M059J (cell line): ENCODE measurements at places on chromosomes 3 and 15.

GRCh38 chr15:74983725-74984231 is 11.6 kb upstream of the SCAMP5 start:
- DNase-seq, result peak; percentile 71

GRCh38 chr3:152403632-152404066 is 134.9 kb downstream of the MBNL1 start:
- peak; percentile 66 for DNase-seq

DNA sequence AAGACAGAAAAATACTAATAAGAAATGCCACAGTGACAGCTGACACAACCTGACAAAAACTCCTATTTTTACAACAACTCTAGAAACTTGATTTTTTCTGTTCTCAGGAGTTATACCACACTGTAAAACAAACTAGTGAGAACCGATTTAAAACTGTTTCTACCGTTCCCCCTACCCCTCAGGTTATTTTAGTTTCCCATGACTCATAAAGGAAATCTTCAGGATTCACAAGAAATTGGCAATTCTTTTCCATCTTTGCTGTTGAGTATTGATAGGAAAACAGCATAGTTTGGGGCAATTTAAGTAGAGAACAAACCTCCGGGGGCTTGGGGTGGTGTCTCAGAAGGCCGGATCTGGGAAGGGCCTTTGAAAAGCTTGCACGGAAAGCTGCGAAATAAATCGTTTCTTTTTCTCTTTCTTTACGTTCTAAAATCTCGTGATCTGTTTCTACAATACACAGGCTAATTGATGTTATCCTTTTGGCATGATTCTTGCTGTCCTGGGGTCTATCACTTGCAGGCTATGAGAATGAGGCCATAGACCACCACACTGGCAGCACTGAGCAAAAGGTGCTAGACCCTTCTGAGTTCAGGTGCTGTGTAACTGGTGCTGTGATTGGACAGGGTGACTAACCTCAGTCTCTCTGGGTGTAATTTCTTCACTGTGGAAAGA is 89.3 kb downstream of the LPP start:
- DNase-seq, result peak; percentile 73

- no peak for DNase-seq
Measured at GRCh38 chr3:196121066-196121465, 39.2 kb upstream of the TFRC start.

DNA sequence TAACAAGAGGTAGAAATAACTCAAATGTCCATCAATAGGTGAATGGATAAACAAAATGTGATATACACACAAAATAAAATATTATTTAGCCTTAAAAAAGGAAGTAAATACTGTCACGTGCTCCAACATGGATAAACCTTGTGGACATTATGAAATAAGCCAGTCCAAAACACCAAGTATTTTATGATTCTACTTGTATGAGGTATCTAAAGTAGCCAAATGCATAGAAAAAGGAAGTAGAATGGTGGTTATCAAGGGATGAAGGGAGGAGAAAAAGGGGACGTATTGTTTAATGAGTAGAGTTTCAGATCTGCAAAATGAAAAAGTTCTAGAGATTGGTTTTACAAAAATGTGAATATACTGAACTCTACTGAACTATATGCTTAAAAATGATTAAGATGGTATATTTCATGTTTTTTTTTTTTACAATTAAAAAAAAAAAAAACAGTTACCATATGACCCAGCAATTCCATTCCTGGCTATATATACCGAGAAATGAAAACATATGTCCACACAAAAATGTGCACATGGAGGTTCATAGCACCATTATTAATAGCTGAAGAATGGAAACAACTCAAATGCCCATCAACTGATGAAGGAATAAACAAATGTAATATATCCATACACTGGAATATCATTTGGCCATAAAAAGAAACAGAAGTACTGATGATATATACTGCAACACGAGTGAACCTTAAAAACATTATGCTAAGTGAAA is 29.1 kb upstream of the MAP6D1 start:
- DNase-seq, result no peak

DNA sequence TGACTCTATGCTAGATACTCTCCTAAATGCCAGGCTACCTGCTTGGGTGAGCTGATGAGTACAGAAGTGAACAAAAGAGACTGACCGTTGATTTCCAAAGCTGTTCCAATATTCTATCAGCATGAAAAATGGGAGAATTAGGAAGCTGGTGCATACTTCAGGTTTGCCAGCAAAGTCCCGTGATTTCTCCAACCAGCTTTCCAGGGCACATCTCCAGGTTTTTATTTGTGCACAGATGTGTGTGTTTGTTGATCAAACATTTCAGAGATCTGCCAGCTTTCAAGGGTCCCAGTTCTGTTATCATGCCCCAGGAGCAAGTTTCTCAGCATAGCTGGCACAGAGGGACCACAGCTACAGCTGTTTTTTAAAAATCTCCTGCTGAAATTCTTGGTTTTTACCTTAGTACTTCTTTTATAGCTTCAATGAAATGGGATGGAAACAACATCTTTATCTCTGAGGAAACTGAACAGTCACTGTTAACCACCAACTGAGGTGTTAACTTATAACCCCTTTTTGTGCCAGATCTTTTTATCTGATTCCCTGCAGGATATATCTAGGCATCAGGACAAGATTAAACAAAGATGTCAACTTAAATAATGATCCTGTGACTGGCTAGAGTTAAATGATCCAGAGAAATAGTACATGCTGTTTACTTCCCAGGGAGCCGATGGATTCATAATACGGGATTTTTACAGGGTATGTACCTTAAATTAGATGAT is 380.8 kb downstream of the GRM7 start:
- no peak for DNase-seq

GRCh38 chr3:120460181-120460790 is 9.5 kb upstream of the FSTL1 start:
- DNase-seq, result no peak

DNA sequence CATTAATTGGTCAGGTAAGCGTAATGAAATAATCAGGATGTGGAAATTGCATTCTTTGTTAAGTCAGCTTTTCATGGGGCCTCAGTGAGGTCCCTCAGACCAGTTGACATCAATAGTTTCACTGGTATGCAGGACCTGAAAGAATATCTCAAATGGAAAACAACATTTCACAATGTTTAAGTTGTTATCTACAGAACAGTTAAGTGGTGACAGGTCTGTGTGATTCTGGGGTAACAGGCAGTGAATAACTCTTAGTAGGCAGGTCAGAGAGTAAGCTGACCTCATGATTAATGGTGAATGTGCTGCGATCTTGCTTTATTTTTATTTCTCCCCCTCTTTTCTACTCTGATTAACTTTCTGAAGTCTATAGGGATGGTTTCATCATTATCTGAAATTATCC is 28.9 kb upstream of the ACP3 start:
- DNase-seq, result no peak

GRCh38 chr15:79440355-79440908 is 8.3 kb downstream of the MINAR1 start:
- no peak for DNase-seq

- no peak for DNase-seq
Measured at GRCh38 chr3:20669675-20670074, 483.7 kb upstream of the SGO1 start.

GRCh38 chr15:24745290-24745689 is 69.7 kb downstream of the NPAP1 start:
- no peak for DNase-seq

DNA sequence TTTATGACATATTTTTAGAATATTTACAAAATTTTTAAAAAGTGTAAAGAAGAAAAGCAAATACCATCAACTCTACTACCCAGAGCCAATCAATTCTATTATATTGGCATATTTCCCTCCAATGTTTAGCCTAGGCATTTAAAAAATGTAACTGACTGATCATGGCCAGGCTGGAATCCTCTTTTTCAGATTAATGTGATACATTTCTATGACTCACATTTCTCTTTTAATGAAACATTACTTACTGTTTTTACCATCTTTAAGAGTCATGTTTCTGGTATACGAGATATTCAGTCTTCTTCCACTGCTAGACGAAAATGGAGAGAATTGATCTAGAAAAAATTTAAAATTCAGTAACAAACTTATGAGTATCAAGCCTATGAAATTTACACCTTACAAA is 53.4 kb upstream of the DCUN1D1 start:
- DNase-seq, result no peak

GRCh38 chr15:78977091-78977571 is 32.3 kb upstream of the CTSH start:
- DNase-seq, result no peak

DNA sequence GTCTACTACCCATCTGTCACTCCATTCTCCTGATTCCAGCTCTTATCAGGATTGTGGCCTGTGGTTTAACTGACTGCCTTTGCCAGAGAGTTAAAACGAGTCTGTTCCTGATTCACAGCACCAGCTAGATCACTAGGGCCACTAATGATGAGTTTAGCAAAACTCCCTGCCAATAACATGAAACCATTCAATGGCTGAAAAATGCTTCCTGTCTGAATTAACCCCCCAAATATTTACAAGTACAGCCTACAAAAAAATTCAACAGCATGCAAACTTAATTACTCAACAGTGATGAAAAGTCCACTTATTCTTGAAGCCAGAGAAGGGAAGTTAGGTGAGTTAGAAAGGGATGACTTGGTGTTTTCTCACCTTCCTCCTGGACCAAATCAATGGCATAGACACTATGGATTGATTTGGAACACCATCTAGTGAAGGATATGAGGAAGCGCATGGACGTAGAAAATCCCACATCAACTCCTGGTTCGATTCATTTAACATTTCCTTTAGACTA is 141.4 kb downstream of the TGFBR2 start:
- peak; percentile 77 for DNase-seq

- no peak for DNase-seq
Measured at GRCh38 chr15:59838900-59839299, 149.8 kb upstream of the BNIP2 start.

- DNase-seq, result no peak
Measured at GRCh38 chr3:13621381-13622221, 72.7 kb downstream of the FBLN2 start.

- no peak for DNase-seq
Measured at GRCh38 chr3:132847849-132848625, 125.8 kb upstream of the NPHP3 start.

- peak; percentile 82 for DNase-seq
Measured at GRCh38 chr3:133531981-133532380, 41.5 kb upstream of the CDV3 start.

- DNase-seq, result no peak
Measured at GRCh38 chr15:68408971-68409370, 23.0 kb downstream of the ITGA11 start.

- no peak for DNase-seq
Measured at GRCh38 chr3:51156147-51156546, 228.9 kb upstream of the MANF start.

DNA sequence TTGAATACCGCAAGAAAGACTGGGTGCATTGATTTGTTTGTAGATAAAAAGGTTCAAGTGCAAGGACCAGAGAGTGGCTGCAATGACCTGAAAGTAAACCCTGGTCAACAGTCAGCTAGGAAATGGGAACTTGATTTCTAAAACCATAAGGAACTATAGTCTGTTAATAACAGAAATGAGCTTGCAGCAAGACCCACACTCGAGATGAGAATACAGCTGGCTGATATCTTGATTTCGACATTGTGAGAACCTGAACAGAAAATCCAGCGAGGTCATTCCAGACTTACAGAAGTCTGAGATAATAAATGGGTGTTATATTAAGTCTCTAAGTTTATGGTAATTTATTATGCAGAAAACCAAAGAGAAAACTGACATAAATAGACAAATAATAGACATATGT is 177.3 kb downstream of the NFKBIZ start:
- no peak for DNase-seq

GRCh38 chr3:147422601-147423536 is 13.7 kb downstream of the ZIC1 start:
- peak; percentile 10 for DNase-seq

DNA sequence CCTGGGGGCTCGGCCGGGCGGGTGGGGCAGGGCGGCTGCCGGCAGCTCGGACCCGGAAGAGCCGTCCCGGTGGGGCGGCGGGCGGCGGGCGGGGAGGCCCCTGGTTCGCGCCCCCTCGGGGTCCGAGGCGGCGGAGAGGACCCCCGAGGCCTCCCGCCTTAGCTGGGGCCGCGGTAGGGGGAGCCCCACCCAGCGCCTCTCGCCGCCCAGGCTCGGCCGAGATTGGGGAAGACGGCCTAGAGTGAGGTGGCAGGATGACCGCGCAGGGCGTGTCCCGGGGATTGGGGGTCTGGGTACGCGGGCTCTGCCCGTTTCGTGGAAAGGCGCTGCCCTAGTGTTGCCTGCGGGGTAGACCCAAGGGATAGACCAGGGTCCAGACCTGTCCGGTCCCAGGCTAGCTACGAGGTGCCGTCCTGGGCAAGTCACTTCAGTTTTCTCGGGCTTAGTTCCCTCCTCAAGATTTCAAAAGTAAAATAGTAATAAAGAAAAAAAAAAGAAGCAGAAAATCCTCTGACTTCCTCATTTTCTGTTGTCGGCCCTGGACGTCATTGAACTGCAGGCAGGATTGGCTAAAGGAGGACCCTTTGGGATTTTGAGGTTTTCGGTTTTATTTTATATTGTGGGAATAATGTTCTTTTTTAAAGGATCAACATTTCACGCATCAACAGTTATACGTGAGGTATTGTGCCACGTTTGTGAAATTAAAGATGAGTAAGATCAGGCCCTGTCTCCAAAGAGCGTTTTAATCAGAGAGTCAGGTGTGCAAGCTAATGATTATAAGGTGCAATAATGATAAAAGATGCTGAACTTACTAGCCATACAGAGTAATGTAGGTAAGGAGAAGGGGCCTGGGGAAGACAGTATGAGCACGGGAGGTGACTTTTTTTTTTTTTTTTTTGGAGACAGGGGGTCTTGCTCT is 679 bp downstream of the IQGAP1 start:
- DNase-seq, result peak; percentile 66

DNA sequence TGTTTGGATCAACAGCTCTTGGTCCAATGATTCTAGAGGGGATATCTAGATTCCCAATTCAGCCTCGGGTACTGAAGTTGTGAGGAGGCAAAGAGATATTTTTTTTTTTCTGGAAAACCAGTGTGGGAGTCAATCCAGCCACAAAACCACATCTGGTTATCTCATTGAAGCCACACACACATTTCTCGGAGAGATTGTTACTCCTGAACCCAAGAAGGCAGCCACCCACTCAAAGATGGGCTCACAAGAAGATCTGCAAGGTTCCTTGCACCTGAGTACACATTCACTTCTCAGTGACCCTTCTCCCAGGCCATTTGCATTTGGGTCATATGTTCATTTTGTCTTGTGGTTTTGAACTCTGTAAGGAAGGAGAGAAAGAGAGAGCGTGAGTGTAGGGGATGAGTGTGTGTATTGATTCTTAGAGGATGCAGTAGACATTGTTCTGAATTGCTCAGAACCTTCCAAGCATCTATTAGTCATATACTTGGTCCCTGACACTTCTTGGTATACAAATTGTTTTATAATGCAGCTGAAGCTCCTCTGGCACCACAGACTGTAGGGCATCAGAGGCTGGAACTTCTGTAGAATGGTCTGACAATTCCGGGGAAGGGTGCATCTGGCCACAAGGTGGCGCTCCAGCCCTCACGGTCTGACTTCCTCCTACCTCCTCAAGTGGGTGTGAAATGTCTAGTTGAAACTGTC is 39.3 kb upstream of the TRA2B start:
- peak; percentile 66 for DNase-seq

GRCh38 chr3:3110749-3111361 is 681 bp upstream of the IL5RA start:
- no peak for DNase-seq
